Activated naive CD4-positive, alpha-beta T cell treated with anti-CD3 and anti-CD28 coated beads, Interleukin-2, amount 50 U/mL, for 16 hours (primary cell): ENCODE measurements at places on chromosomes 16 and 17.

DNA sequence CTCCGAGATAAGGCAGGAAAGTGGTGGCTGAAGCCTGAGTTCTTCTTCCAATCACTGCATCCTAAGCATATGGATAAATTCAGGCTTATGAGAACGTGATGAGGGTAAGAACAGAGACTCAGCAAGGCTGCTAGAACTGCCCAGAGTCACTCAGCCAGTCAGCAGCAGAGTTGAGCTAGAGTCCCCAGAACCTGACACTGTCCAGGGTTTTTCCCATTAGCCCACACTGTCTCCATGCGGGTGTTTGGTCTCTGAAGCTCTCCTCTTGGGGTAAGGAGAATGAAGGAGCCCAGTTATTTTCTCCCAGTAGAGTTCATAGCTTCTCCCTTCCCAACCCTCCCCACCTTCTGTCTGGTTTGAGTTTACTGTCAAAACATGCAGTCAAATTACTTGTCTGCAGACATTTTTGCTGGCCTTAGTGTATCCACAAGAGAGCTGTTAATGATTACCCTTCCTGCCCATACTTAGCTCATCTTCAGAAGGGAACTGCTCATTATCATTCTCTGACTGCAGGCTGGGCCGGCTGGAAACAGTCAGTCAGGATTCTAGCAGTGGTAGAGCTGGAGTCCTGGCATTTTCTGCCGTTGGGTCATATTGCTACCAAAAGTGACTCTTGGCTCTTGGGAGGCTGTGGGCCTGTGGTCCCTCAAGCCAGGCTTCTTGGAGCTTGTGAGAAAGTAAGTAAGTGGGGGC is 460.0 kb downstream of the HS3ST3B1 start:
- no peak for DNase-seq

DNA sequence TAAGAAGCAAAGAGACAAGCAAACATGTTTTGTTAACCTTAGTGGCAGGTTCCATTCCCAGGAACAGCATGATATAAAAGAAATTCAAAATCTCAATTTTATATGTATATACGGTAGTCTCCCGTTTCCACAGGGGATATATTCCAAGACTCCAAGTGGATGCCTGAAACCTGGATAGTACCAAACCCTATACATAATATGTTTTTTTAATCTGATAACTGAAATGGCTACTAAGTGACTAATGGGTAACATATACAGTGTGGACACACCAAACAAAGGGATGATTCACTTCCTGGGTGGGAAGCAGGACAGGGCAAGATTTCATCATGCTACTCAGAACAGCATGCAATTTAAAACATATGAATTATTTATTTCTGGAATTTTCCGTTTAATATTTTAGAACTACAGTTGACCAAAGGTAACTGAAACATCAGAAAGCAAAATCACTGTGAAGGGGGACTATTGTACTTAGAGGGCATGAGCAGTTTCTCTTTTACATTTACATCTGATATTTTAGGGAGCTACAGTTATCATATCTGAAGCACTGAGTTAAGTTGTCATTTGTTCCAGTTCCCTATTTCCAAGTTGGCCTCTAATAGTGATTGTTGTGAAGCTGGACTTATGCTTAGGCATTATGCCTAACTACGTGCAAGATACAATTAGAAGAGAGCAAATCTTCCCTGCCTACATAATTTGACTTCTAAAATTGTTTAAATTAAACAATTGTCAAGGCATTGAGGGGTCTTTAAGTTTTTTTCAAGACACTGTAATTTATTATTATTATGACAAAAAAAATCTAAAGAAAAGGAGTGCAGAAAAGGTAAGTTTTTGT is 34.1 kb upstream of the ABCA6 start:
- no peak for DNase-seq

DNA sequence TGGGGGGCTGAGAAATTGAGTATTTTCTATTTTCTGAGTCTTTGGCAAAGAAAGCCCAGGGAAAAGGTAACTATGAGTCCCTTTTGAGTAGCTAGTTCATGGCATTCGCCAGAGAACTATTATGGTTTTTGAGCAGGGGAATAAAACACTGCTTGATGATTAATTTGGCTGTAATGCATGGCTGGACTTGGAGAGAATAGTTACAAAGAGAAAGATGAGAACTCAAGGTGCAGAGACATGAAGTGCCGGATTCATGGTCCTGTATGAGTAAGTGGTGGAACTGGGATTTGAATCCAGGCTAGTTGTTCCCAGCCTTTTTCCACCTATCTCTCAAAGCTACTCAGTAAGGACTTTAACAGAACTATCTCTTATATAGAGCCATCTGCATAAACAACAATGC is 266.6 kb downstream of the CA10 start:
- DNase-seq, result no peak

GRCh38 chr16:86527366-86527765 is 17.0 kb downstream of the FOXF1 start:
- DNase-seq, result peak; percentile 3

GRCh38 chr17:57284984-57285646 is 28.8 kb downstream of the MSI2 start:
- peak; percentile 22 for DNase-seq

- DNase-seq, result no peak
Observed at GRCh38 chr17:2804912-2805311, 8.7 kb downstream of the RAP1GAP2 start.

DNA sequence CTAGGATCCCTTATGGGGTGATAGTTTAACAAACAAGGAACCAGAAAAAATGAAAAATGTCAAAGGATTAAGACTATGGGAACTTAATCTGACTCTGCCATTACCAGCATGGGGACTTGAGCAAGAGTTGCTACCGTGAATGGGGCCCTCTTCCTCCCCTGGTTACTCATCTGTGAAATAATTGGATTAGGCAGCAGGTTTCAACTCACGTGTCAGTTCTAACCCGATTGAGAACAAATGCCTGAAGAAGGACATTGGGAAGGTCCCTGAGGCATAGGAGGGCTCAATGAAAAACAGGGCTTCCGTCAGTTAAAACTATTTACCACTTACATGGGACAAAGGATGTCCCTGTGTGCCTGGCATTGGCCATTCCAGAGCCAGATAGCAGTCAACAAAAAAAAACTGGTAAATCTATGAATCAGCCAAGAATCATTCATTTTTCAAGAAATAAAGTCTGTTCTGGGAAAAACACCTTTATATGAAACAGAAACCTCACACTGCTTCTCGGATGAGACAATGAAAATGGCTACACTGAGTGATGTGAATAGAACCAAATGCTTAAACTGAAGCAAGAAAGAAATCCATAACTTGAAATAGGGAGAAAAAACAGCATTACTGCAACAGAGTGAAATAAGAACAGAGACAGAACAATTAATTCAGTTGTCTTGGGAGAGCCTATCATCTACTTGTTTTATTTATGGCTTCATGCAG is 104.3 kb downstream of the ADAMTS18 start:
- DNase-seq, result no peak

GRCh38 chr17:65977041-65977440 is 214.9 kb downstream of the CEP112 start:
- no peak for DNase-seq

GRCh38 chr17:77011173-77012011 is 129.4 kb upstream of the SEC14L1 start:
- peak; percentile 58 for DNase-seq

DNA sequence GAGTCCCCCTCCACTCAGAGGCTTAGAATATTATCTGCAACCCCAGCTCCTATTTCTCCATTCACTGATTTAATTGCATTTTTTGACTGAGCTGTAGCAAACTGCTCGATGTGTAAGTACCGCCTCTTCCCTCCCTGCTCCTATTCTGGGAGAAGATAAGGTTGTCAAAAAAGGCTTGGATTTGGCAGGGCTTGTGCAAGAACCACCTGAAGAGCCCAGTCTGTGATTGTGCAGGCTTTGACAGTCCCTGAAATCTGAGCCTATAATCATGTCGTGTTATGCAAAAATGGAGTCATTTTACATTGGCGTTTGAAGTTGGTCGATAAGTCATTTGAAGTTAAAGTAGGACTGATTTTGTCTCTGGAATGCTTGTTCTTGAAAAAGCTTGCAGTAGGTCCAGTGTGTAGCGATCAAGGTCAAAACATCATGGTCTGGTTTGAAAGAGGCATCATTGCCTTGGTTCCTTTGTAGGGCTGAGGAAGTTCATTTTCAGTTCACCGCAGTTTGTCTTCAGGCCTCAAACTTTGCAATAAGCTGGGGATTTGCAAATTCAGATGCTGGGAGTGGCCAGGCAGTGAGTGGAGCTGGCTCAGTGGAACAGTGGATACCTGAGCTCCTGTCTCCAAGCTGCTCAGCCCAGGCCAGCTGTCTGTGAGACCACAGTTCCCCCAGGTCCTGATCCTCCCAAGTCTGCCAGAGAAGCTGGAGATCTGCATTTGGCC is 68.8 kb downstream of the KATNIP start:
- DNase-seq, result no peak

DNA sequence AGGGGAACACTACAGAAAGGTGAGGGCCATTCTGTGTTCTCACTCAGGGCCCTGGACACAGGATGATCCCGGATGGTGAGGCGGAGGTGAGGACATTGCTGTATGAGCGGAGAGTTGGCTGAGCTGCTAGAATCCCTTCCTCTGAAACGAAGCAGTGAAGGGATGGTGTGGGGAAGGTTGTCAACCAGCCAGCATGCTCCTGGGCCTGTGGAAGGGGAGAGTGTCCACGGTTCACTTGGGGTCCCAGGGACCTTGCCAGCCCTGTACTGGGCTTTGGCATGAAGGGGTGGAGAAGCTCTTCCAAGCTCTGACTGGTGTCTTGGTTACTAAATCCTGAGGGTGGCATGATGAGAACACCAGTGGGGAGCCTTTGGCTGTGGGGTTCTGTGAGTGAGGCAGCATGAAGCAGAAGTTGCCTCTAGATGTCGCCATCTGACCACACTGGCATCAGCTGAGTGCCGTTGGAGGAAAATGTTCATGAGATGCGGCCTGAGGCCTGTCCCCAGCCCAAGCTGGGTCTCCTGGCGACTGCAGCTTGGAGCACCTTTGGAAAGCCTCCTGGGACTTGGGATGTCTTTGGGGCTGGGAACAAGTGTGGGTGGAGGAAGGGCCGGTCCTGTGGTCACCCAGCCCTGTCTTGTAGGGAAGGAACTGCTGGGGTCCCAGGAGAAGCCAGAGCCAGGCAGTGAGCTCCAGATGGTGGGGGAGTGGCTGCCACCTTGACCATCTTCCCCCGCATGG is 14.8 kb downstream of the PDP2 start:
- DNase-seq, result peak; percentile 57

DNA sequence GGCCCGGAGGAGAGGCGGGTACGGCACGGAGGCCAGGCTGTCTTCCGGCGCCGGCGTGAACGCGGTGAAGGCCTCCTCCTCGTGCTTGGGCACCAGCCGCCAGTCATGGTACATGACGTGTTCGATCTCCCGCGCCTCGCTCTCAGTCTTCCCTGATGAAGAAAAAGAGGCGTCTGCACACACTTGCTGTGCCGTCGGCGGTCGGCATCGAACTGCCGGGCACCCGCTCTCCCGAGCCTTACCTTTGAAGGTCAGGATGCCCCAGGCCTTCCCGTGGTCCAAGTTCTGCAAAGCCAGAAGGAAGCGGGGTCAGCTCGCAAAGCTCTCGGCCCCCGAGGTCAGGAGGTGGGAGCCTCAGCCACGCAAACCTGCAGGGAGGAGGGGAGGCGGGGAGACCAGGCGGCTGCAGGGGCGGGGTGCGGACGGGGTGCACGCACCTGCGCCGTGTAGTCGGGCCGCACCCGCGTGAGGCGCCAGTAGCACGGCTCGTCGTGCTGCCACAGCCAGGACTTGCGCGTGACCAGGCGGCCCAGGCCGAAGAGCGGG is at the start of gene EME2:
Gene EME2, plus strand, starts transcription at position 449 of the 546 bp plus-strand sequence. CDS start 418 bp downstream, outside the sequence.
- DNase-seq, result peak; percentile 65
